ENCODE measurements at places on chromosomes 12 and 14. TPM values are rescaled to one million over a fixed set of nuclear protein-coding genes. Genes with fewer than 3 reads are reported as not detected.
A peak's percentile ranks its signal among the peaks of the same experiment; 100 is the strongest.

DNA sequence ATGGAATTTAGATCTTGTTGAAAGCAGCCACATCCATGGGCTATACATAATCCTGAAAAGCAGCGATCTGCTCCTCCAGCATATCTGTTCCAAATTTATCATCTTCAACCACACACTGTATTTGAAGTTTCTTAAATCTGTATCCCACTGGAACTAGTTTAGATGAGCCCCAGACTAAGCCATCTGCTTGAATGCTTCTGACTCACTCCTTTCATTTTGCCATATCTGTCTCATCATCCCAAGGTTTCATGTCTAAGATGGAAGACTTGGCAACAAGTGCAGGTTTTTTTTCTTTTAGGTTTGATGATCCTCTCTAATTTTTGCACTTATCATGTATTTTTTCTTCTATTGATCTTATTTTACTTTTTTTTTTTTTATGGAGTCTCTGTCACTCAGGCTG, 54.4 kb upstream of the TMEM263 start:
- DNase-seq: no peak

GRCh38 chr12:23771240-23771949, 178.1 kb downstream of the SOX5 start:
- DNase-seq: peak; percentile 76

GRCh38 chr14:102948698-102949061, 26.2 kb downstream of the AMN start:
- no peak for DNase-seq

DNA sequence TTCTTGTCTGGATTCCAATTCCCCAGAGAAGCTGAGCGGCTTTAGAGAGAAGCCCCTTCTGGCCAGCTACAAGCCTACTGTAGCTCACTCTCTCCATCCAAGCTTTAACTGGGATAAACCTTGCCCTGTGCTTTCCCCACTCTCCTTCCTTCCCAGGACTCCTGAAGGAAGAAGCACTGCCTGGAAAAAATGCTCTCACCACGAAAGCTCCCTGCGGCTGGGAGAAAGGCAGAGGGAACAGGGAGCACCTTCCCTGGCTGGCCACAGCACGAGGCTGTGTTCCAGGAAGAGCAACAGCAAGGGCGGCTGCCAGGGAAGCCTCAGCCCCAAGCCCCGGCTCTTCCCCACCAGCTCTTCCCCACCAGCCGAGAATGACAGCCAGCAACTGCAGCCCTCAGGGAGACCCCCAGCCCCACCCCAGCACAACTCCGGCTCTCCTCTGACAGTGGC, 40.8 kb upstream of the PNMA1 start:
- peak; percentile 71 for DNase-seq

DNA sequence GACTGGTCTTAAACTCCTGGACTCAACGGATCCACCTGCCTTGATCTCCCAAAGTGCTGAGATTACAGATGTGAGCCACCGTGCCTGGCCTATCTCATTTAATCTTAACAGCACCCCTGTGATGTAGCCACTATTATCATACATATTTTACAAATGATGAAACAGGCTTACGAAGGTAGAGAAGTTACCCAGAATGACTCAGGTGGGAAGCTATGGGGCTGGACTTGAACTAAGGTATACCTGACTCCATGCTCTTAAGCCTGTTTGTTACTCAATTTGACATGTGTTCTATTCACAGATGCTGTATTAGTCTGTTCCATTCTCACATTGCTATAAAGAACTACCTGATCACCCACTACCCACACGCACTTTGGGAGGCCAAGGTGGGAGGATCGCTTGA, 36.8 kb upstream of the TMPO start:
- DNase-seq: no peak

DNA sequence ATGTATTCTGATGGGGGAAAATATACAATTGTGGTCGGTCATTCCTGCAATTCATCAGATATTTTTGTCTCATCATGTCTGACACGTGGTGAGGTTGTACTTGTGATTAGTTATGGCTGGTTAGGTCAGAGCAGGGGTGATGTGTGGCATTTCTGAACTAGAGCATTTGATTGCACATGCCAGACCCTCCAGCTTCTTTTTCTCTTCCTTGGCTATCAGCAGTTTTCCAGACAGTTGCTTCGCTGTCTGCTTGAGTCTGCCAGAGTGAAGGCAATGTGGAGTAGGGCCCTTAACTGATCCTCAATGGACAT, 25.9 kb downstream of the TMEM117 start:
- DNase-seq: no peak

DNA sequence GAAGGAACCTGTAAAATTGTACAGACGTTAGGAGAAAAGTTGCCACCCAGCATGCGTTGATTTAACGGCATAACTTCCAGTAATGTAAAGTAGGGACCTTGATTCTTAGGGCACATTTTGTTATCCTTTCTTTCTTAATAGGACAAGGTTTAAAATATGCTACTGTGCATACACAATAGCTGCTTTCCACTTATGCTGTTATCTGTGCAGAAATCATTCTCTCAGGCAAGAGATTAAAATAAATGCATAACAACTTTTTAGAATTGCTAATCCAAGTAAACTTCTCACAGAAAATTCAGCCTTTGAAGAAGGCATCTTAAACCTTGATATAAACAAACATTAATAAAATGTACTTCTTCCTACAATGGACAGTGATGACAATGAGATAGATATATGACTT, 16.0 kb upstream of the PTCSC3 start:
- DNase-seq: no peak

The INHBE gene
- not detected for total RNA-seq

The TBC1D30 gene
- 6.2 TPM for total RNA-seq

The ATXN3 gene
- total RNA-seq: 65.6 TPM

The ACAD10 gene
- total RNA-seq: 26.3 TPM

Data from sciatic nerve (tissue), 2 donors.